Stimulated activated CD4-positive, alpha-beta T cell treated with anti-CD3 and anti-CD28 coated beads, Interleukin-15, amount 100 ng/mL, for 1 hour (primary cell): ENCODE measurements at places on chromosomes 4 and X.

GRCh38 chr4:155529272-155529671, 137.4 kb upstream of the GUCY1A1 start:
- DNase-seq = no peak

GRCh38 chr4:6273661-6273990, 4.0 kb downstream of the WFS1 start:
- no peak for DNase-seq

DNA sequence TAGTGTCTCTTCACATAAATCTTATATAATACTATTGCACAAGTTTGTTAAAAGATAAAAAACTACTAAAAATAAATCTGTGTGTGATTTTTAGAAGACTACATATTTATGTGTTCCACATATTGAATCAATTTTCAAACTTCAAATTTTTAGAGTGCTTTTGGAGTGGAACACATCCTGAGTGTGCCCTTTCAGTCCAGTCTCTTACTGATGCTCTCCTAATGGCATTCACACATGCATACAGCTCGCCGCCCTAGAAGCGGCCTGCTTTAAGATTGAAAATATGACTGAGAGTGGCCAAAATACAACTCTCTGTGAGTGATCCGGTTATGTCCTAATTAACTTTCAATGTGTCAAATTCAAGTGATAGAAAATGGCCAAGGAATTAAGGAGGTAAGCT, 628.8 kb downstream of the ANKRD50 start:
- DNase-seq = no peak

DNA sequence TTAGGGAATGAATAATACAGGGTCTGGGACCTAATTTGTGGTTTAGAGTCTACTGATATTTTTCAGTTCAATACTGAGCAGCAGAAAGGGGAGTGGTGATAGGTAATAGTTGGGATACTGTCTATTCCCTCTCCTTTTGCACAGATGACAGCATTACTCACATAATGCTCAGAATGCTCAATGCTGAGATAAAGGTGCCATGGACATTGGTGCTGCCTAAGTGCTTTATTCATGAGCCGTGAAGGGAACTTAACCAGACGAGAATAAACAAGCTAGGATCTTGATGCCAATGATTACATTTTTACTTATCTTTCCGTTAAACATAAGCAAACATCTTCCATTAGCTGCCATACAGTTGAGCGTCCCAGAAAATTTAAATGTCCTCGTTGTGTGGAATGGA, 75.6 kb downstream of the STK32B start:
- DNase-seq = no peak

- no peak for DNase-seq
These were observed 308 bp upstream of the TLR2 start for GRCh38 chr4:153683763-153684181.

- DNase-seq = no peak
These were observed 152.7 kb downstream of the ANTXR2 start for GRCh38 chr4:79920163-79920853.

DNA sequence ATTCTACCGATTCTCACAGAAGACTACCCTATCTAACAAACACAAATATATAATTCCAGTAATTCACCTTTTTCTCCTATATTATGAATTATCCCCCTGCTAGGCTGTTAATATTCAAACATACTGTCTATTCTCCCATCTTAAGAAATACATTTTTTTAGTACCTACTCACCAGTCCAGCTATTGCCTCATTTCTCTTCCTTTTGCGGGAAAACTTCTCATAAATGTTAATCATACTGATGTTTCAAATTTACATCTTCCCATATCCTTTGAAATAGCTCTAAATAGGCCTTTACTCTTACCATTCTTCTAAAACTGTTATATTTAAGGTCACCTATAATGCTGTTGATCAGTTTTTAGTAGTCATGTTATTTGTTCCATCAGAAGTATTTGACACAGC, 759.1 kb upstream of the SLIT2 start:
- no peak for DNase-seq

- no peak for DNase-seq
These were observed 7.9 kb downstream of the TADA2B start for GRCh38 chr4:7051144-7051495.

- DNase-seq = no peak
These were observed 616.8 kb downstream of the BCOR start for GRCh38 chrX:39480963-39481362.

GRCh38 chrX:128807367-128807766, 715.9 kb downstream of the SMARCA1 start:
- DNase-seq = no peak

- DNase-seq = no peak
These were observed 28.9 kb downstream of the TIGD2 start for GRCh38 chr4:89140168-89140759.

DNA sequence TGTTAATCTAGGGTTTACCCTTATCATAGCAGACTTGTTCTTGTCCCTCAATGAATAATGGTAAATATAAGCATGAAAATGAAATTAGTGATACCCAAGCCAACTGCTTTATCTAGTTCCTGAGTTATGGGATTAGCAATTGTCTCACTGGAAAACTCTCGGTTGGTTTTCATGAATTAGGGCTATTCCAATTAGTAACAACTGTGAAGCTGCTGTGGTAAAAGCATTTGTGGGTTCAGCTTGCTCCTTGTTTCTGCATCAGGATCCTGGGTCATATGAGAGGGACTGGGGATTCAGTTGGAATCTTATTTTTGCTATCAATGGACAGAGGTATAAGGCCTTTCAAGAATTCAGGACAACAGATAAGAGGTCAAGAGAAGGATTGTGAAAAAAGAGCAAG, 50.2 kb downstream of the DCX start:
- no peak for DNase-seq

- no peak for DNase-seq
These were observed 90.7 kb downstream of the CLDN22 start for GRCh38 chr4:183229397-183229796.

DNA sequence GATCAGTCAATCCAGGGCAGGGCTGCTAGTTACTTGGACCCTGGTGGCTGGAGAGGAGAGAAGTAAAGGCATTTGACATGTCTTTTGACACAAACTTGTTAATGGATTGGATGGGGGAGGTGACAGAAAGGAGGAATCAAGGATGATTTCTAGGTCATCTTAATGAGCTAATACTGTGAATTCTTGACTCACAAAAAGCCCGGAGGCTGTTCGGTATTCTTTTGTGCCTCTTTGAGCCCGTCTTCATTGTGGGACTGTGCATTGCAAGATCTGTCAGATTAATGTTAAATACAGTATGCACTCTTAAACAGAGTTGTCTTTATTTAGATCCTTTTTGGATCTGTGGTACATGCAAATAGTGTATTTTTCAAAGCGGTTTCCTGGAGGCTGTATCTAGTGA, 25.1 kb downstream of the POLA1 start:
- DNase-seq = no peak

DNA sequence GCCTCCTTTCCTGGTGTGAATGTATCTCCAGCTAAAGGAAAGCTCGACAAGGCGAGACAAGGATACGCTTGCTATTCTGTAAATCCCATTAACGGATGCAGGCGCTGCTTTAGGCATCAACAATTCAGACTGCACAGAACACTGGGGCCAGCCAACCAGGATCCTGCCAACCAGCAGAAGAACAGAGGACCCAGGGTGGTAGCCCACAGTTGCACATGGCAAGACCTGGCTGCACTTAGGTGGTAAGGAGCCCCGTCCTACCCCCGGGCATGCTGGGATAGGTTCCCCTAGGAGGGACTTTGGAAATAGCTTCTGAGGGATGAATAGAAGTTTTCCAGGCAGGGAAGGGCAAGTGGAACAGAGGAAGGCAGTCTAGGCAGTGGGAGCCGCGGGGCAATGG, 20.7 kb downstream of the PSAPL1 start:
- DNase-seq = no peak

- no peak for DNase-seq
These were observed 123.2 kb upstream of the FAM9C start for GRCh38 chrX:13167481-13168231.

DNA sequence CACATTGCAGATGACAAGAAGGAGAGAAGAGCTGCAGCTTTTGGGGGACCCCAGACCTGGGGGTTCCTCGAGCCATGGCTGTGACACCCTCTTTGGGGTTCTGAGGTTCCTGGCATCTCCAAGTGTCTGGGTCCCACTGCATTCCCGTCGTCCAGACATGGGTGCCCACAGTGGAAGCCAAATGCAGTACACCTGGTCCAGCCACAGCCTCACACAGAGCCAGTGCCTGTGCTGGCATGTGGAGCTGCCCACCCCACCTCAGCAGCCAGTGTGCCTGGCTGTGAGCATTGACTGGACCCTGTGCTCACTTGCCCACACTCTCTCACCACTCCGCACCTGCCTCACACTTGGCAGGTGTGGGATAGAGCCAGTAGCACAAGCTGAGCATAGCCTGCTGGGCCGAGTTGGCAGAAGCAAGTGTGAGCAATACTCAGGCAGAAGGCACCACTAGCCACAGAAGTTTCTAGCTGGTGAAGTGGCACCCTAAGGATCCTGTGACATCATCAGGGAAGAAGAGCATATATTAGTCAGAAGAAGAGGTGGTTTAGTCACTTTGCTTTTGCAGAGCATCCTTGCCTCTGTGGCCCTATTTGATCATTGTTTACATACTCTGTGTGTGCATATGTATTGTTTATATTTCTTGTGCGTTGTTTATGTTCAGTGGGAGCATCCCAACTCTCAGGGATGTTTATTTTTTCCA, 65.0 kb upstream of the MAGEB2 start:
- no peak for DNase-seq

DNA sequence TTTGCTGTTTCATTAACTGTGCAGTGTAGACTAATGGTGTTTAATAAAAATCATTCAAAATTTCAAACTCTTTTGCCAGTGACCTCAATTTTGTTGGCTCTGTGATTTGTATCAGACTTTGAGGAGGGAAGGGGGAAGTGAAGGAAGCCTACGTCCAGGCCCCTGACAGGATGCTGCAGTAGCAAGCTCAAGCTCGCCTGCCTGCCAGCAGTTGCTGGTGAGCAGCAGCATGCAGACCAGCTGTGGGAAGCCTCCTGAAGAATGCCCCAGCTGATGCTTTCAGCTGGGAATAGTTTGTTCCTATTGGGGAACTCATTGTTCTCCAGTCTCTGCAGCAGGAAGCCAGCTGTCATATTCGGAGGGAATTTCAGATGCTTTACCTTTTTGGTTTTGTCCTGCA, 495.2 kb downstream of the AFF2 start:
- DNase-seq = no peak

- no peak for DNase-seq
These were observed 52.9 kb upstream of the CXCL8 start for GRCh38 chr4:73687421-73687820.

DNA sequence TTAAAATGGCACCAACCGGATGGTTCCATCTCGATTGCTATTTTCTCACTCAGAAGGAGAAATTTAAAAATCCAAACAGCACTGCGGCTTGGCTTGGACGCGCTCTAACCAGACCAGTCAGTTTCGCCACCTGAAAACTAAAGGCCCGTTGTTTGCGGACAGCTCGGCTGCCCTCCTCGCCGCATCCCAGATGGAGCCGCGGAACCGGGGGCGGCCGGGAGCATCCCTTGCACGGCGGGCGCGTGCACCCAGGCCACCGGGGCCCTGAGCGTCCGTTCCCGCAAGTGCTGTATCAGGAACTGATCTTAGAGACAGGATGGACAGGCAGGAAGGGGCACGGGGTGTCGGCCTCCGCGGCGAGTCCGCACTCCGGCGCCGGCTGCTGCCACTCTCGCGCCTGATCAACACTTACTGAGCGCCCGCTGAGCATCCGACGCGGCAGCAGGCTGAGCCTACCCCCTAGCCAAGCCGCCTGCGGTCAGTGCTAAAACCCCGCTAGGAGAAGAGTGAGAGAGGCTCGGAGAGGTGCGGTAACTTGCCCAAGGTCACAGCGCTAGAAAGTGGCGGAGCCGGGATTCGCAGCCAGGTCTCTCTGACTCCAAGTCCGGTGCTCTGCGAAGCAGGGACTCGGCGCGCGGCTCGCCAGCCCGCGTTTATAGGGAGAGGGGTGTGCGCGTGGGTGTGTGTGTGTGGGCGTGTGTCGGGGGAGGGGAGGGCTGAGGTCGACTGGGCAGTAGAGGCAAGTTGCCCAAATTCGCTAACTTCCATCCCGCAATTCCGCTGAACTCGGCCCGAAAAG, at the start of gene CITED1:
TSS of gene CITED1 (minus strand) at position 629 of the 799 bp plus-strand sequence. CDS start 3,045 bp downstream, outside the sequence.
- DNase-seq = no peak

GRCh38 chrX:9635803-9636202, 129.8 kb downstream of the GPR143 start:
- no peak for DNase-seq

DNA sequence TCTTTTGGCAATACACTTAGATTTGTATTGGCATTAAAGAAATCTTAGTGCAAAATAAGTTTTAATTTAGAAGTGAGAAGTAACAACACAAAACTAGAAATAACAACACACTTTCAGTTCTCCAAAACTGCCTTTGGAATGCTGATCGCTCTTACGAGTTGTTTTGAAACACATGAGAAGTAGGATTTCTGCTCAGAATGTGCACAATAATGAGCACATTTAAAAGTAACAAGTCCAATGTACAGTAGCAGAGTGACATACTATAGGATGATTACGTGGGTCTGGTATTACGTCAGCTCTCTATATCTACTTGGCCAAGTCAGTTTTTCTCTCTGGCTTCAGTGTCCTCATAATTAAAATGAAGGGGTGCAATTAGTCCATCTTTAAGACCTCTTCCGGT, 164.8 kb downstream of the CHM start:
- no peak for DNase-seq

DNA sequence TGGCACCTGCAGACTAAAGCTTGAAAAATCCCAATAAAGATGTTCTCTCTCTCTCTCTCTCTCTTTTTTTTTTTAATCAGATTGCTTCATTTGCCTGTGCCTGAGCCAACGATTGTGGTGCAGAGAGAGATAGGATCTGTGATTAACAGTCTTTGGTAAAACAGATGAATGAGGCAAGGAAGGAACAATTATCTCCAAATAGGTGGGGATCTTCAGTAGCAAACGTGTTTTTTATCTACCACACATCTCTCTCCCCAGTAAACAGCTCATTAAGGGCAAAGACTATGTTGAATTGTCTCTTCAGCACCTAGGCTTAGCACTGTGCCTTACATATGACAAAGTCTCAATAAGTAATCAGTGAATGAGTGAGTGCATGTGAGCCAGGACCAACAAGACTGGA, 96.3 kb downstream of the SMIM20 start:
- no peak for DNase-seq

DNA sequence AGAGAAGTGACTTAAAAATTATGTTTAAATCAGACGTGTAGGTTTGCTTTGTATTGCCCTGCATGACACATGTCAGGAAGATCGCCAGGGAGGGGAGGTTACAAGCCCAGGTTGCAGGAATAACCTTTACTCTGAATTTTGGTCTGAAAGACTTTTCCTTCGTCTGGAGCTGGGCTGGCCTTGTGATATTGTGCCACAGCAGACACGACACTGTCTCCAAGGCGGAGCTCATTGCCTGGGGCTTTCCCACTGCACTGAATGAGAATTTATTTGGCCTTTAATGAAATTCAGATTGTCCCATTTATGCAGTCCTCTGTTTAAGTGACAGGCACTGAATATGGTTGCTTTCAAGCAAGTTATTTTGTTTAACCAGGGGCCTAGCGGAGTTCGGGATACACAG, 45.1 kb downstream of the RHOH start:
- no peak for DNase-seq

DNA sequence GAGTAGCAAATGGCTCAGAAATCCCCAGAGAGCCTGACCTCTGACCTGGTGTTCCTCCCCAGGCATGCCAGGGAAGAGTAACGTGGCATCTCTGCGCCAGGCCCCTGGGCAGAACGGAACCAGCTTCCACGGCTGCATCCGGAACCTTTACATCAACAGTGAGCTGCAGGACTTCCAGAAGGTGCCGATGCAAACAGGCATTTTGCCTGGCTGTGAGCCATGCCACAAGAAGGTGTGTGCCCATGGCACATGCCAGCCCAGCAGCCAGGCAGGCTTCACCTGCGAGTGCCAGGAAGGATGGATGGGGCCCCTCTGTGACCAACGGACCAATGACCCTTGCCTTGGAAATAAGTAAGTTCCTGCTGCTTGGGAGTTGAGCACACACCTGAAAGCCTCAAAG, 83.4 kb upstream of the PACRGL start:
- DNase-seq = no peak
